ENCODE measurements at places on chromosomes 12 and 14.

- DNase-seq, result no peak
These were observed 120.2 kb downstream of the CRACR2A start for GRCh38 chr12:3632754-3633153.

- no peak for DNase-seq
These were observed 69.8 kb downstream of the ATG14 start for GRCh38 chr14:55341781-55342180.

DNA sequence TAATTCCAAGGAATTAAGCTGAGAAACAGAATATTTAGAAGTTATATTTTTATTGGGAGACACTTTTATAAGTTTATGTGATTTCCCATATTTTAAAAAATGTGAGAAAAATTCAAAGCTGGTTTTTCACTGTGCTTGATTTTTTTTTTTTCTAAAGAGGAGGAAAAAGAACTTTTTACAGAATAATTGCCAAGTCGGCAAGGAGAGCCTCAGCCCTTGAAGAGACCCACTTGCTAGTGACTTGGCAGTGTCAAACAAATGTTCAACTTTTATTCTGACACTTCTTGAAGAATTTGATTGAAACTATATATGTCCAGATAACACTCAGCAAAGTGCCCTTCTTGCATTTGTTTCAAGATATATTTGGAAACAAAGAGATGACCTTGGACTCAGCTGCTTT, 52.3 kb upstream of the ATP2A2 start:
- no peak for DNase-seq

GRCh38 chr14:104689881-104690711, 678 bp downstream of the INF2 start:
- DNase-seq, result no peak

- no peak for DNase-seq
These were observed 225.4 kb upstream of the PDE3A start for GRCh38 chr12:20142956-20143355.

DNA sequence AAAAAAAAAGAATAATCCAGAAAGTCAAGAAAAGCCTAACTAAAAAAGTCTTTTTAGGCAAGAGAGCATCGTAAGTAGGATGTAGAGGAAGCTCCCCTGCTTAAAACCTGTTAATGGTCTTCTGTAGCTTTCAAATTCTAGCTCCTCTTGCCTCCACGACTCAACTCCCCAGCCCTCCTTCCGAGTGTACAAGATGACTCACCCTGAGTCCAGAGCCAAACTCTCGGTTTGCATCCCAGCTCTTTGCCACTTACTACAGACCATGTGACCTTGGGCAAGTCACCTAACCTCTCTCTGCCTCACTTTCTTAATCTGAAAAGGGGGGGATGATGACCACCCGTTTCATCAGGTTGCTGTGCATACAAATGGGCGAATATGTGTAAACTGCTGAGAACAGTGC, 460.4 kb downstream of the DPF3 start:
- DNase-seq, result no peak

GRCh38 chr12:122052285-122052684, 26.3 kb upstream of the MLXIP start:
- DNase-seq, result no peak

- DNase-seq, result no peak
These were observed 157.1 kb downstream of the CALM1 start for GRCh38 chr14:90553921-90554336.

DNA sequence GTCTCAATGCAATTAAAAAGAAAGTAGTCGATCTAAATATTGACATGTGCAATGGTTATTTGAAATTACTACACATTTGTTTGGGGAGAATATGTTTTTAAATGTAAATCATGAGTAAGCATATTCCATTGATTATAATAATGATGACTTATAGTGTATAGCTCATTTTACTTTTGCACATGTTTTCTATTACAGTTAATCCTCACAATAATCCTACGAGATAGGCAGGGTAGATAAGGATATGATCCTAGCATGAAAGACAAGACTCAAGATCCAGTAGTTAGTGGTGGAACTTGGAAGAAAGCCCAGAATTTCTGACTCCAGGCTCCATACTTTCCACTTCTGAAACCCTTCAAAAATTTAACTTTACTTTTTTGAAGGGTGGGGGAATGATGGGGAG, 94.0 kb downstream of the NAV3 start:
- DNase-seq, result no peak

DNA sequence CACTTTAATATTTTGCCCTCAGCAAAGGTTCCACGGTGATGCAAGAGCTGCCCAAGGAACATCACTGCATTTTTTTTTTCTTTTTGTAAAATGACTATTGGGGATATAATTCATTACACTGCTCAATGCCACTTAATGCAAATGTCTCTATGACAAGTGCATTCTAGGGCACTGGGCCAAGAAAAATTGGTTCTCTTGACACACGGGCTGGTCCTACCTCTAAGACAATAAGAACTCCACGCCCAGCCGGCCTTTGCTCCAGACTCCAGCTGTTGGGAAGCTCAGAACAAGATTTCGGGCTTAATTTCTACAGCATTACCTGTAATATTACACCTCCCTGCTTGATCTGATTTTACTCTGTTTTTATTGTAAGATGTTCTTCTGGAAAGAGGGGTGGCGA, 48.8 kb upstream of the VRK1 start:
- no peak for DNase-seq

DNA sequence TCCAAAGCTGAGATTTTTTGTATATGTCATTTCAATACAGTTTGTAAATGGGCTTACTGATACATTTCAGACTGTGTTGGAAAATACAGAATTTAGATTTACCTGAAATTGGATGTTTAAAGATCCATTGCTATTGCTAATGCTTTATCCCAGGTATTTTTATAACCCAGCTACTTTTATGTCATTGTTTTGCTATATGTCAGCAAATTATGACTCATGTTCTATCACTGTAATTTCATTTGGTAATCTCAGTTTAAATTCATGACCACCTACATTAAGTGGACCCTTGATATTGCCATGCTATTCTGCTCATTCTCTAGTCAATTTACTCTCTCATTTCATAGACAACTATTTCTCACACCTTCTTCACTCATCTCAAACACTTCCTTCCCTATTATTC, 281.2 kb downstream of the IPO8 start:
- DNase-seq, result no peak

- no peak for DNase-seq
These were observed 8.5 kb upstream of the CDC42BPB start for GRCh38 chr14:103065861-103066260.

DNA sequence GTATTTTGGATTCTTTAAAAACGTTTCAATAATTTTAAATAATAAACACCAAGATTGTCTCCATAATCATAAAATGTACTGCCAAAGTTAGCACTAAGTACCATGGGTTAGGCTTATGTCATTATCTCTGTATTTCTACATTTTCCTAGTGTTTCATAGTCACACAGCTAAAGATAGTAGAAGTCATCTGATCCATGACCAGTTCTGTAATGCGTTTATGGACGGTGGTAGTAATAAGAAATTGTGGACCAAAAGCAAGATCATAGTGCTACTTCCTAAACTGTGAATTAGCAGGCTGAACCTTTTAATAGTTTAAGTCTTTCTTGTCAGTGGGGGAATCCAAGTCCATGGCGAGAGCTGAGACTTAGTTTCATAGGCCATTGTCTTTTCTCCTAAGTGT, 142.1 kb downstream of the AKAP6 start:
- no peak for DNase-seq

DNA sequence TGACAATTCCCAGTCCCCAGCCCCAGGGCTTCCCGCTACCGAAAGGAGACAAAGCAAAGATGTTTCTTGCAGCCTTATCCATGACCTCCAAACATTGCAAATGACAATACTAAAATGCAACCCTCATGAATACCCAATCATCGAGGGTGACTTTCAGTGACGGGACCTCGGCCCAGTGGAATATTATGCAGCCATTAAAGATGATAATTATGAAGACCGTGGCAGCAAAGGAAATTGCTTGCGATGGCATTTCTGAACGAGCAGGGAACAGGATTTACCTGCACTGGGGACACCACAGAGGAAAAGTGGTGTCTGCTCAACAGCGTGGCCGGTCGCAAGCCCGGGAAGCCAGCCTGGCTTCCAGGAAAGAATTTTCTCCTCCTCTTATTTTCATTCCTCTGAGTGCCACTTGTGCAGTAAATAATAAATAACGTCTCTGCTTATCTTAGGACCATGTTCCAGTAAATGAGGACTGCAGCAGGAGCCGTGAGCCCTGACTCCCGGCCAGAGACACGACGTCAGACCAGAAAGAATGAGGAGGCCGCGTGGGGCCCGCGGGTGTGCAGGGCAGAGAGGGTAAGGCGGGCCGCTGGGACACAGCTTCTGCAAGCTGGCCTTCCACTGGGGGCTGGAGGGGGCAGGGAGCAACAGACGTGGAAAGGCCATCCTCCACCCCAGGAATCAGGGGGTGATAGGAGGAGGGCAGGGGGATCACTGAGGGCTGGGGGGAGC, 6.6 kb downstream of the C14orf180 start:
- DNase-seq, result no peak

- no peak for DNase-seq
These were observed 123.6 kb downstream of the FOXN3 start for GRCh38 chr14:89293314-89293916.

DNA sequence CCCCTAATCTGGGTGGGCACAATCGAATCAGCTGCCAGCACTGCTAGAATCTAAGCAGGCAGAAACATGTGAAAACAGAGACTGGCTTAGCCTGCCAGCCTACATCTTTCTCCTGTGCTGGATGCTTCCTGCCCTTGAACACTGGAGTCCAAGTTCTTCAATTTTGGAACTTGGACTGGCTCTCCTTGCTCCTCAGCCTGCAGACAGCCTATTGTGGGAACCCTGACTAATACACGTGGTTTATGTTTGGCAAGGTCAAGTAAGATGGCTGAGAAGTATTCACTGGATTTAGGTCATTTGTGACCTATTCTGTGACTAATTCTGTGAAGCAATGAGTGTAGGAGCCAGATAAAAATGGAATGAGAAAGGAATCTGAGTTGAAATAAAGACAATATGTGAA, 11.0 kb downstream of the GPR135 start:
- no peak for DNase-seq

GRCh38 chr12:90128526-90128925, 419.9 kb upstream of the ATP2B1 start:
- DNase-seq, result no peak

- DNase-seq, result no peak
These were observed 20.5 kb downstream of the CBX5 start for GRCh38 chr12:54259194-54260011.

DNA sequence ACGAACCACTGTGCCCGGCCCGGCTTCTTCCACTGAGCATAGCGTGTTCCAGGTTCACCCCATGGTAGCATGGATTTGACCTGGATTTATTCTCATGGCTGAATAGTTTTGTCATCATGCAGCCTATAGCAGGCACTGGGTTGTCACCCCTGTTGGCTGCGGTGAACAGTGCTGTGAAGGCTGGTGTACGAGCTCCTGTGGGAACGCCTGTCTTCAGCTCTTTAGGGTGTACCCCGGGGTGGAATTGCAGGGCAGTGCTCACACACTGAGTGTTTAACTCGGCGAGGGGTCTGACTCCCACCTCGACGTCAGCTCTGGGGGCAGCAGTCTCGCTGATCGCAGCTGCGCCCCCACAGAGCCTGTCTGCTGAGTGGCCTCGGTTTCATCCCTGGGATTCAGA, 15.3 kb downstream of the MMP17 start:
- no peak for DNase-seq

GRCh38 chr12:4230526-4230925, 43.0 kb upstream of the CCND2 start:
- DNase-seq, result no peak

GRCh38 chr12:2980630-2981029, 21.4 kb downstream of the TEAD4 start:
- no peak for DNase-seq

GRCh38 chr14:64979336-64980074, 7.2 kb upstream of the FNTB start:
- DNase-seq, result no peak

GRCh38 chr12:77058740-77059139, 6.6 kb downstream of the E2F7 start:
- DNase-seq, result no peak

- no peak for DNase-seq
These were observed 36.6 kb downstream of the SUPT16H start for GRCh38 chr14:21347201-21347600.

DNA sequence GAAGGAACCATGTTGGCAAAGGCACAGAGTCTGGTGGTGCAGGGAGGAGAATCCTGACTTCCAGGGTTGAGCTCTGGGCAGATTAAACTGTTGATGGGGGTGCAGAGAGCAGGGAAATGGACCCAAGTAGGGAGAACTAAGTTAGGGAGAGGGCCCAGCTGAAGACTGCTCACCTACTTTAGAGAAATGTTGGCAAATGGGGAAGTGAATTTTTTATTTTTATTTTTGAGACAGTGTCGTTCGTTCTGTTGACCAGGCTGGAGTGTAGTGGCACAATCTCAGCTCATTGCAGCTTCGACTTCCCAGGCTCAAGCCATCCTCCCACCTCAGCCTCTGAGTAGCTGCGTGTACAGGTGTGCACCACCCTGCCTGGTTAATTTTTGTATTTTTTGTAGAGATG, 32.1 kb upstream of the TUBA1A start:
- no peak for DNase-seq

- no peak for DNase-seq
These were observed 6.5 kb downstream of the HAL start for GRCh38 chr12:95989504-95990123.

- DNase-seq, result no peak
These were observed 497.9 kb downstream of the EGLN3 start for GRCh38 chr14:33452995-33453394.

DNA sequence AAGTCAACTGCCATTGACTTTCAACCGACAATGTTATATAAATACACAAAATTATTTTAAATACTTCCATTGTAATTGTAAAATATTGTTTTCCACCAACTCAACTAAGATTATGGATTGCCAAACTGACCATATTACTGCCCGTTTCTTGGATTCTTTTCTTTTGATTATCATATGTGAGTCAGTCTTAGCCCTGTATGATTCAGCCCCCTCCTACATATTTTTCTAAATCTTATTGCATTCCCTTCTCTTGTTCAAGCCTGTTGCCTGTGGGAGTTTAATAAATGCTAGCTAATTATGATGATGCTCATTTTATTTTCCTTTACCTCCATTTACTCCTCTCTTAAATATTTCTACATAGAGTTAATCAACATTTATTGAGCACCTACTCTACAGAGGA, 6.8 kb downstream of the RASSF9 start:
- no peak for DNase-seq

- DNase-seq, result no peak
These were observed 11.5 kb downstream of the GNS start for GRCh38 chr12:64747695-64748094.

DNA sequence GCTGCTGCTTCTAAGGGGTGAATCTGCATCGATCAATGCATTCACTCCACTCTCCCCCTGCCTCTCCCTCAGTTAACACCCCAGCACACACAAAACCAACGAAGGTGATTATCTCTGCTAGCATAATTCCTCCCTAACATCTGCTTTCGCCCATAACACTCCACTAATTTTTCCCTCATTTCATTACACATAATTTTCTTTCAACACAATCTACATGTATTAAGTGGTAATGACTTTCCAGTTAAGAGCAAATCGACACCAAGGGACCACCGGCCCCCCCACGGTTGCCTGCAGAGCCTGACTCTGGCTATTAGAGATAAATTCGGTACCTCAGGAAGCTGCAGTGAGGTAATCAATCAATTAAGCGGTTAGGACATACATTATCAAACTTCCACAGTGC, 1115.6 kb downstream of the BCL11B start:
- DNase-seq, result no peak

All from activated T-helper 1 cell treated with anti-CD3 and anti-CD28 coated beads, Interleukin-2, amount 50 U/mL, for 16 hours (primary cell).